ENCODE measurements at places on chromosomes 16 and 17. TPM values are rescaled to one million over a fixed set of nuclear protein-coding genes. Genes with fewer than 3 reads are reported as not detected.

- no peak overlapping the region for H3K27ac ChIP-seq
- no peaks in the 10 kb centered on the region for H3K4me1 ChIP-seq
- H3K27me3 ChIP-seq: no peaks in the 10 kb centered on the region
- no peak overlapping the region for H3K4me3 ChIP-seq
- DNase-seq: no peak
- peaks cover 5% of the 10 kb centered on the region for H3K36me3 ChIP-seq
Observed at GRCh38 chr16:84483882-84484565, 20.4 kb downstream of the MEAK7 start.

GRCh38 chr16:66229651-66230050 lies 136.8 kb upstream of the CDH5 start:
- DNase-seq: no peak
- peaks cover 5% of the 10 kb centered on the region for H3K27me3 ChIP-seq
- H3K4me1 ChIP-seq: peaks cover 3% of the 10 kb centered on the region
- H3K27ac ChIP-seq: no peak overlapping the region
- no peak overlapping the region for H3K4me3 ChIP-seq
- no peaks in the 10 kb centered on the region for H3K36me3 ChIP-seq

DNA sequence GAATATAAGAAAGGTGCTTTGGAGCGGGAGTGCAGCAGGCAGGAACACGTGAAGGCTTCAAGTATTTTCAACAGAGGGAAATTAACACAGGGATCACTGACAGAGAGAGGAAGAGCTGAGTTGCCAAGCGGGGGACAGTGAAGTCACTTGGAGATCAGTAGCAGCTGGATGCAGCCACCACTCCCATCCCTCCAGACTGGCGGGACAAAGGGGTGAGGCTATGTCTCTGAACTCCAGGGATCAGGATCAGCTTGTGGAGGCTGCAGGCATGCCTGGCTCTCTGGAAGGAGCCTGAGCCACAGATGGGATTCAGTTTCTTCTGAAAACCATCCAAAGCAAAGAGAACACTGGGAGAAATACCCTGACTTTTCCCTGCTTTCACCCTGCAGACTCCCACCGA lies 113.7 kb upstream of the IRX3 start:
- no peak overlapping the region for H3K27ac ChIP-seq
- H3K36me3 ChIP-seq: no peaks in the 10 kb centered on the region
- no peaks in the 10 kb centered on the region for H3K4me1 ChIP-seq
- H3K4me3 ChIP-seq: no peak overlapping the region
- peaks cover 15% of the 10 kb centered on the region for H3K27me3 ChIP-seq

GRCh38 chr17:21680366-21680765 lies 12.0 kb upstream of the KCNJ18 start:
- no peak overlapping the region for H3K27ac ChIP-seq
- no peaks in the 10 kb centered on the region for H3K36me3 ChIP-seq
- no peak overlapping the region for H3K4me3 ChIP-seq
- DNase-seq: no peak

- H3K4me3 ChIP-seq: no peak overlapping the region
- DNase-seq: no peak
- H3K27me3 ChIP-seq: no peaks in the 10 kb centered on the region
- H3K4me1 ChIP-seq: peaks cover 45% of the 10 kb centered on the region
- peaks cover 8% of the 10 kb centered on the region for H3K36me3 ChIP-seq
Observed at GRCh38 chr16:4347010-4347409, 4.1 kb downstream of the PAM16 start.

NOD2 gene
- total RNA-seq: 1.7 TPM

CTRB1 gene
- total RNA-seq: not detected
